ENCODE measurements at places on chromosomes 3 and 15. TPM values are rescaled to one million over a fixed set of nuclear protein-coding genes. Genes with fewer than 3 reads are reported as not detected.

ADCY5 gene
- total RNA-seq, result 0.10 TPM

RFTN1 gene
- total RNA-seq, result 76.0 TPM

GOLGA8M gene
- 0.64 TPM for total RNA-seq

SLC15A2 gene
- total RNA-seq, result 0.26 TPM

PSTPIP1 gene
- total RNA-seq, result not detected

AQP9 gene
- total RNA-seq, result 0.13 TPM

CSTA gene
- 0.37 TPM for total RNA-seq

NOX5 gene
- total RNA-seq, result 1.3 TPM

GRAMD1C gene
- 0.13 TPM for total RNA-seq

ITPKA gene
- 6.2 TPM for total RNA-seq

TPRG1 gene
- total RNA-seq, result 1.4 TPM

P3H2 gene
- total RNA-seq, result 24.2 TPM

SCAMP5 gene
- 0.56 TPM for total RNA-seq

FGF7 gene
- total RNA-seq, result 39.2 TPM

STIMATE gene
- 8.9 TPM for total RNA-seq

PPP1R14D gene
- total RNA-seq, result not detected

FETUB gene
- not detected for total RNA-seq

ZNF501 gene
- total RNA-seq, result 1.1 TPM

SLC12A1 gene
- not detected for total RNA-seq

SCAANT1 gene
- total RNA-seq, result not detected

All from myocyte (in vitro differentiated cells).